Spleen (tissue), 13 donors: ENCODE measurements at places on chromosomes 16 and 17.

- peak; percentile 72 for DNase-seq
- no peak overlapping the region for H3K4me3 ChIP-seq
- peaks cover 33% of the 10 kb centered on the region for H3K4me1 ChIP-seq
- no peak overlapping the region for H3K27ac ChIP-seq
- H3K27me3 ChIP-seq = no peaks in the 10 kb centered on the region
Observed at GRCh38 chr16:31484491-31485171, 1.7 kb downstream of the SLC5A2 start.

GRCh38 chr16:1413684-1414531, 596 bp downstream of the UNKL start:
- H3K27ac ChIP-seq = peak overlapping the region; percentile 95
- DNase-seq = peak; percentile 94
- no peaks in the 10 kb centered on the region for H3K36me3 ChIP-seq
- peak overlapping the region; percentile 91 for H3K4me3 ChIP-seq
- no peaks in the 10 kb centered on the region for H3K27me3 ChIP-seq
- peaks cover 58% of the 10 kb centered on the region for H3K4me1 ChIP-seq

DNA sequence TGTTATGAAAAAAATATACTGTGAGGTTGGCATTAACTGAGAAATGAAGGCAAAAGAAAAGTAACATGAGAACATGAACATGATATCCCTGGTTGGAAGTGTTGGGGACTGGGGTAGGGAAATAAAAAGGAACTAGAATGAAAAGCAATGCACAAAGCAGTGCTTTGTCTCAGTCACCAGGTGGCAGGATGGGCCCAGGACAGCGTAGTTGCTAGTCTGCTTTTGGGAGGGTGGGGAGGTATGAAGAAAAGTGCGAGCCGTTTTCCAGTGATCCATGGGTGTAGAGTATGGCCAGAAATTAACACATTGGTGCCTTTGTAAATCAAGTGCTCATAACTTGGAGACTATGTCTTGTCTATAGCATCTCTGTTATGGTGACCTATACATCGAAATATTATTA, 662.5 kb upstream of the SALL1 start:
- H3K27ac ChIP-seq = no peak overlapping the region
- no peaks in the 10 kb centered on the region for H3K4me1 ChIP-seq
- no peak for DNase-seq
- H3K27me3 ChIP-seq = no peaks in the 10 kb centered on the region

DNA sequence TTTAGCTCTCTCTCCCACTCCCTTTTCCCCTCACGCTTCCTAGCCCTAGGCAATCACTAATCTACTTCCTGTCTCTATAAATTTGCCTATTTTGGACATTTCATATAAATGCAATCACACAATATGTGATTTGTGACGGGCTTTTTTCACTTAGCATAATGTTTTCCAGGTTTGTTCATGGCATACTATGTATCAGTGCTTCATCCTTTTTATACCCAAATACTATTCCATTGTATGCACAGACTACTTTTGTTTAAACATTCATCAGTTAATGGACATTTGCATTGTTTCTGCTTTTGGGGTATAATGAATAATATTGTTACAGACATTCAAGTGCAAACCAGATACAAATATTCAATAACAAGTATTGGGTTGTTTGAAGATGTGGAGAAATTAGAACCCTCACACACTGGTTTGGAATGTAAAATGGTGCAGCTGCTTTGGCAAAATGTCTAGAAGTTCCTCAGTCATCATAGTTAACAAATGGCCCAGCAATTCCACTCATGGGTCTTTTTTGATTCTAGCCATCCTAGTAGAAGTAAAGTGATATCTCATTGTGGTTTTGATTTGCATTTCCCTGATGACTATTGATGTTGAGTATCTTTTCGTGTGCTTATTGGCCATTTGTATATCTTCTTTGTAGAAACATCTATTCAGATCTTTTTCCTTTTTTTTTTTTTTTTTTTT, 67.7 kb downstream of the TBX4 start:
- DNase-seq = no peak
- no peaks in the 10 kb centered on the region for H3K4me1 ChIP-seq
- H3K36me3 ChIP-seq = no peaks in the 10 kb centered on the region
- no peak overlapping the region for H3K4me3 ChIP-seq
- H3K27me3 ChIP-seq = peaks cover 7% of the 10 kb centered on the region
- no peak overlapping the region for H3K27ac ChIP-seq

DNA sequence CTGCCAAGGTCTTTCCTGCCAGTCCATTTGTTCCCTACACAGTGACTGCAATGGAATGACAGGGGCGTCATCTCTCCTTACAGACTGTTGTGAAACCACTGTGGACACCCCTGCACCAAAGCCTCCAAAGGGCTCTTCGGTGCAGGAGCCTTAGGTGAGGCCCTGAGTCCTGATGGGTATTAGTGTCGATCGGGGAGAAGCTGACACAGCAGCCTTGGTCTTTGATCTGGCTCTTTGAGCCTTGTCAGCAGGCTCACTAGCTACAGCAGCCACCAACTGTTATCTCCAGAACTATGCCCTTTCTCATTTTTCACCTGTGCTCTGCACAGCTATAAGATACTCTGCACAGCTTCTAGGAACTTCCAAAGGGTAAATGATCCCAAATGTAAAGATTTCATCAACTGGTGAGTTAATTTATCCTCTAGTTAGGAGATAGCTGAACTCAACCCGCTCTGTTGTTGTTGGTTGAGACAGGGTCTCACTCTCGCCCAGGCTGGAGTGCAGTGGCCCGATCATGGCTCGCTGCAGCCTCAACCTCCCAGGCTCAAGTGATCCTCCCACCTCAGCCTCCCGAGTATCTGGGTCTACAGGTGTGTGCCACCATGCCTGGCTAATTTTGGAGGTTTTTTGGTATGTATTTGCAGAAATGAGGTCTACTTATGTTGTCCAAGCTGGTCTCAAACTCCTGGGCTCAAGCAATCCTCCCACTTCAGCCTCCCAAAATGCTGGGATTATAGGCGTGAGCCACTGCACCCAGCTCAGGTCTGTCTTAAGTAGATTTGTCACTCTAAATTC, 19.7 kb downstream of the G6PC1 start:
- no peaks in the 10 kb centered on the region for H3K27me3 ChIP-seq
- no peaks in the 10 kb centered on the region for H3K4me1 ChIP-seq
- no peak overlapping the region for H3K27ac ChIP-seq
- no peaks in the 10 kb centered on the region for H3K36me3 ChIP-seq
- no peak overlapping the region for H3K4me3 ChIP-seq

- peak; percentile 92 for DNase-seq
- peaks cover 100% of the 10 kb centered on the region for H3K4me1 ChIP-seq
- H3K36me3 ChIP-seq = no peaks in the 10 kb centered on the region
Observed at GRCh38 chr16:88920618-88921590, 54.4 kb upstream of the PABPN1L start.

DNA sequence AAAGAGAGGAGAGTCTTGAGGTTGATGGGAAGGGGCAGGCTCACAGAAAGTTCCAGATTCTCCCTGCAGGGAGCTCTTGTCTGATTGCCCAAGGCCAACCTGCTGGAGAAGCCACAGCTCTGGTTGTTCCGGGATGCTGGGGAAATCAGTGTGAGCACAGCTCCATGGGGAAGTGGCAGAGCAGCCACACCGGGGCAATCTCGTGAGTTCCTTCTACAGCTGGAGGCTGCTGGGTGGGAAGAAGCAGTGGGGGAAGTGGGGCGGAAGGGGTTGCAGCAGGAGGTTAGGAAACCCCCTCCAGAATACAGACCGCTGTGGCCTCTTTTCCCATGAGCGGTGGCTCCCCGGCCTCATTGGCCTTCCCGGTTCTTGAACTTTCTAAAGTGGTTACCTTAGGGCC, 34.0 kb downstream of the KIAA0513 start:
- peak; percentile 90 for DNase-seq
- H3K27ac ChIP-seq = peak overlapping the region; percentile 69
- no peaks in the 10 kb centered on the region for H3K36me3 ChIP-seq
- no peaks in the 10 kb centered on the region for H3K27me3 ChIP-seq
- no peak overlapping the region for H3K4me3 ChIP-seq
- H3K4me1 ChIP-seq = peaks cover 12% of the 10 kb centered on the region

GRCh38 chr16:53435066-53435688, 906 bp downstream of the RBL2 start:
- no peak for DNase-seq
- no peaks in the 10 kb centered on the region for H3K27me3 ChIP-seq
- H3K4me3 ChIP-seq = peak overlapping the region; percentile 97
- peaks cover 17% of the 10 kb centered on the region for H3K4me1 ChIP-seq
